ENCODE measurements at places on chromosomes 1 and 21. TPM values are rescaled to one million over a fixed set of nuclear protein-coding genes. Genes with fewer than 3 reads are reported as not detected.

KCNJ15 gene
- 35.6 TPM for total RNA-seq

DNASE2B gene
- not detected for total RNA-seq

DNA sequence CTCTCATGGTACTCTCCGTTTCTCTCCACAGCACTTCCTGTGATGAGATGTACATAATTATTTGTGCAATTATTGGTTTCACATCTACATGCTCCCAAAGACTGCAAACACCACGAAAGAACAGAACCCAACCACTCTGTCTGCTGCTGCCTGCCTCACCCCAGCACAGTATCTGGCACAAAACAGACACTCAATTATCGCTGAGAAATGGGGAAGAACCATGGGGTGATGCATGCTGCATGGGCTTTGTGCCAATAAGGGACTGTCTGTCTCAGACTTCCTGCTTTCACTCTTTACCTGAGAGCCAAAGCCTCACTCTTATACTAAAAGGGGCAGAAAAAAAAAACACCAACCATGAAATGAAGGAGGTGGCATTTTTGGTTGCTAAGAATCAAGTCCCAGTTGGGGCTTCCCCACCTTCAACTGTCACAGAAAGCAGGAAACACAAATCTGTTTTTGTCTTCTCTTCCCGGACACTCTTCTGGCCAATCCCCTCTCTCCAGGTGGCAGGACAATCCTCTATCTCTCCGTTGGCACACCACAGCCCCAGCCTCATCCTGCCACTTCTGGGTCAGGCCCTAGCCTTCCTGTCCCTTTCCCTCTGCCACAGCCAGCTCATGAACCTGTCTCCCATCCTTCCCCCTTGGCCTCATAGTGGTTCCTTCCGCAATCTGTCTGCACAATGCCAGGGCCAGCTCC is 82.0 kb downstream of the TGFBR3 start:
- DNase-seq = peak; percentile 54

GRCh38 chr1:52751589-52752483 is 25.6 kb downstream of the ZYG11B start:
- no peak for DNase-seq

DNA sequence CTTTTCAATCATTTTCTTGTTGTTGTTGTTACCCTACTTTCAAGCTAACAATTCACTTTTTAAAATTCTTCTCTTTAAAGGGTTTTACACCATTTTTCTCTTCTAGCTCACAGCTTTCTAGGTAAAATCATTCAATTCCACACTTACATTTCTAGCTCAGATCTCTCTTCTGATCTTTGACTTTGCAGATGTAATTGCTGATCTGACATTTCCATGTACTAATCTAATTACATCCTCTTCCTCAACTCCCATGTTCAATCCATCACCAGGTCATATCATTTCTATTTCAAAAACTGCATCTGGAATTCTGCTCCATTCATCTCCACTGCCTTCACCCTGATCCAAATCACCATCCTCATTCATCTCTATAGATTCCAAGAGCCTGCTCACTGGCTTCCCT is 3.0 kb downstream of the BCL10 start:
- no peak for DNase-seq

GRCh38 chr1:2241820-2242219 is 13.7 kb downstream of the SKI start:
- no peak for DNase-seq

- no peak for DNase-seq
Observed at GRCh38 chr1:225911191-225912130, 12.6 kb downstream of the PYCR2 start.

GRCh38 chr1:223363856-223364684 is at the start of gene SUSD4:
TSS of gene SUSD4 (minus strand) at chr1:223364176. CDS start at chr1:223363425, 751 bp downstream.
- no peak for DNase-seq

Measured in foreskin keratinocyte (primary cell).